ENCODE measurements at places on chromosomes 5 and 9.

DNA sequence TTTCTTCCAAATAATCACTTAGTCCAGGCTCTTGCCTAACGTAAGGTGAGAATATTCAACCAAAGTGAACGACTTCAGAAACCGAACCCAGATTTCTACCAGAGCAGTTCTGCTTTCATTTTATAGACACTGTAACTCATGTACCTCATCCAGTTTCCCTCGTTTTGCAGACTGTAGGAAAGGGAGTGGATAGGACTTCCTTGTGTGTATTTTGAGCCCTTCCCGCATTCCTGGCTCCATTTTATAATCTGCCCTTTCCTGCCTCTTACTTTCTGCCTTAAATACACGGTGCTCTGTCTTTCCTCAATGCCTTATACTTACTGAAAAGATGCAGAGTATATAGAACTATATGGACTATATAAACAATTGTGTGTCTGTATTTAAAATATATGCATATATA lies 20.8 kb downstream of the MINAR2 start:
- DNase-seq, result no peak

- DNase-seq, result no peak
Observed at GRCh38 chr5:34719029-34719428, 62.9 kb downstream of the RAI14 start.

- no peak for DNase-seq
Observed at GRCh38 chr5:131419877-131420276, 156.0 kb downstream of the CDC42SE2 start.

GRCh38 chr5:136036293-136036911 lies 7.6 kb downstream of the TGFBI start:
- DNase-seq, result no peak

DNA sequence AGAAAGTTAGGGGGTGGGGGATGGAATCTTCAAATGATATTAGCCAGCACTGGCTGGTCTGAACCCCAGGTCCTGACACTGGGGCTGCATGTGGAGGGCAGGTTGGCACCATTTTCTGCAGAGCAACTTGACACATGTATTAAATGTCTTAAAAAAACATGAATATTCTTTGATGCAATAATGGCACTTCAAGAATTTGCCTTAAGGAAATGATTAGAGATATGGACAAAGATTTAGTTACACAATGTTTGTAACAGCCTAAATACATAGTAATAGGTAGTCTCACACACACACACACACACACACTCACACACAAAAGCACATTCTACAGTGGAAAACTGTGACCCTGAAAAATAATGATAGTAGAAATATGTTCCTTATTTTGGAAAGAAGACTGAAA lies 3.6 kb downstream of the SVEP1 start:
- no peak for DNase-seq

DNA sequence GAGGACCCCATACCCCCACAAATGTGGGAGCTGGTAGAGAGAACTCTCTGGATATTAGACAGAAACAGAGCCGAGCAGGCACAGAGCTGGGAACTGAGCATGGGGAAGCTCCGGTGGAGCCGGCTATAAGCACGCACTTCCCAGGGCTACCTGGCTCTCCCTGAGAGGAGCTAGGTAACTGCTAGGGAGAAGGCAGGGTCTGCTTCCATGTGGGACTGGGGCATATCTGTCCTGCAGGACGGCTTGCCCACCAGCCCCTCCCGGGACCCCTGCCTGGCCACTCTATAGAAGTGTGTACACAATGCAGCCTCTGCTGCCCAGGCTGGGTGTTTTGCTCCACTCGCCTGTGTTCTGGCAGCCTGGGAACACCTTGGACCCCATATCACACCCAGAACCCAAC lies 1537.0 kb upstream of the CDH9 start:
- no peak for DNase-seq

DNA sequence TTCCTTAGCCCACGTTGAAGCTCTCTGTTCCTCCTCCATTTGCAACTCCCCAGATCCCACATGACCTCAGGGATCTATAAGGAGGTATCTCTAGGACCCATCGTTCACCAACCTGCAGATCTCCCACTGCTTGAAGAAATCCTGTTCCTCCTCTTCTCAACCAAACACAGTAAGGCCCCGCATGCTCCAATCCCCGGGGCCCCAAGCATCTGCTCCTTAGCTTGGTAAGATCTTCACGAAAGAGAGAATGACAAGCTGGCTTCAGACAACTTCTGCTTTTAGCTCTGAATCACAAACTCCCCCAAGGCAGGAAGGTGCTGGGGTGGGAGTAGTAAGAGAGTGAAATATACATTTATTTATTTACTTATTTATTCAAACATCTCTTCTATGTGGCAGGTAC lies 33.0 kb upstream of the ARHGAP26 start:
- DNase-seq, result no peak

DNA sequence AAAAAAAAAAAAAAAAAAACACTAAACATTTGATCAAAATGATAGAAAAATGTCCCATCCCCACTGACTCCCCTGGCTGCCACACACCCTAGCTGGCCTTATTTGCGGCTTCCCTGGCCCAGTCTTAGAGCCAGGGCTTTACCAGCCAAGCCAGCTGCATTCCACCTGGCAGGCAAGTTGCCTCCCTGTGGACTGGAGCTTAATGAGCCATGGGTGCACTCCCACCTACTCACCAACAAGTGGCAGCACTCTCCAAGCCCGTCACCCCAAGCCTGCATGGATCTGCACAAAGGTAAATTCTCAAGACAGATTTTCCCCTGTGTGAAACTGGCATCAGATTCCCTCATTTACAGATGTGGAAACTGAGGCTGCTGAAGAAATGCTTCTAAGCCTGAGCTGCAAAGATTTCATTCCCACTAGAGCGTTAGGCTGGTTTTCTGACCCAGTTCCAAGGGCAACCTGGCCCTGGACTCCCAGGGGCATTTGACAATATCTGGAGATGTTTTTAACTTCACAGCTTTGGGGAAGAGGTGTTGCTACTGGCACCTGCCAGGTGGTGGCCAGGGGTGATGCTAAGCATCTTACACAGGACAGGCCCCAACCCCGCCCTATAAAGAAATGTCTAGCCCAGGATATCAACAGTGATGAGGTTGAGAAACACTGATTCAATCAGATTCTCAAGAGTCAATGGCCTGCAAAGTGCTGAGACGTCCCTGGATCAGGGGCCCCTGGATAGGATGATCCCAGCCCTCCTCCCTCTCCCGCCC lies 21.9 kb upstream of the VDAC1 start:
- DNase-seq, result peak; percentile 73

DNA sequence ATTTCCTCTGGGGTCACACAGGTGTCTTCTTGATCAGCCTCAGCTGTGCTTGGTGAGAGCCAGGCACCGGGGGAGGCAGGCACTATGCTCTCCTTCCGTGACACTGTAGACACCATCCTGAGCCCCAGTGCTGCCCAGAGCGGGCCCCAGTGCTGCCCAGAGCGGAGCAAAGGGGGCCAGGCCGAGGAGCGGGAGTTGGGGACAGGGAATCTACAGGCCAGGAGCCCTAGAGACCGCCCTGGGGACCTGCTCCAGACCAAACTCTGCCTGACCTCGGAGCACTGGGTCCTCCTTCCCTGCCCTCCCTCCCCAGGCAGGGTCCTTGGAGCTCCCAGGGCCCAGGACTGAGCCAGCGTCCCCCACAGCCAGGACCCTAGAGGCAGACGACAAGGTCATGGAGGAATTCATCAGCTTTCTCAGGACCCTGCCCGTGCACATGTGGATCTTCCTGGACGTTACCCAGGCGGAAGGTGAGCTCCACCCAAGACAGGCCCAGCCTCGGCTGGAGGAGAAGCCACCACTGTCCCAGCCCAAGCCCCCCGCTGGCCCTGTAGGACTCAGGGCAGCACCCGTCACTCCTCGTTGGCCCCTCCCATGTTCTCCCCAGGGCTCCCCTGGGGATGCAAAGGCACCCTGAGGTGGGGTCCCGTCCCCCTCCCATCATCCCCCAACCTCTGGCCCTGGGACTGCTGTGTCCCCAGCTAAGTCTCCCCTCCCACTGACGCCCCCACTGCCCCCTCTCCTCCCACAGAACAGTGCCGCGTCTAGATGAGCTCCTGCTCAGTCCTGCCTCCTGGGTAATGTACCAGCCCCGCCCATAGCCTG lies 30.2 kb downstream of the PAEP start:
- no peak for DNase-seq

GRCh38 chr9:32603914-32604852 lies 31.2 kb upstream of the NDUFB6 start:
- DNase-seq, result no peak

DNA sequence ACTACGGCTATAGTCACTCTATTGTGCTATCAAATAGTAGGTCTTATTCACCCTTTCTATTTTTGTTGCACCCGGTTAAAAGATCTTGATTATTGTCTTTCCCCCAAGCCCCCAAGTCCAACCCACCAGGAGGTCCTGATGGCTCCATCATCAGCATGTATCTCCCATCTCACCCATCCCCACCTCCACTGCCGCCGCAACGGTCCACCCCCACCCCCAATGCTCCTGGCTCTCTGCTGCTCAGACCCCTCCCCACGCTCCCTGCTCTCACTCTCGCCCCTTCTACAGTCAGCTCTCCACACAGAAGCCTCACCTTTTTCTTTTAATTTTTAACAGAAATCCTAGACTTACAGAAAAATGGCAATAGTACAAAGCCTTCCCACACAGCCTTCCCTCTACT lies 51.5 kb upstream of the SH3PXD2B start:
- DNase-seq, result no peak

DNA sequence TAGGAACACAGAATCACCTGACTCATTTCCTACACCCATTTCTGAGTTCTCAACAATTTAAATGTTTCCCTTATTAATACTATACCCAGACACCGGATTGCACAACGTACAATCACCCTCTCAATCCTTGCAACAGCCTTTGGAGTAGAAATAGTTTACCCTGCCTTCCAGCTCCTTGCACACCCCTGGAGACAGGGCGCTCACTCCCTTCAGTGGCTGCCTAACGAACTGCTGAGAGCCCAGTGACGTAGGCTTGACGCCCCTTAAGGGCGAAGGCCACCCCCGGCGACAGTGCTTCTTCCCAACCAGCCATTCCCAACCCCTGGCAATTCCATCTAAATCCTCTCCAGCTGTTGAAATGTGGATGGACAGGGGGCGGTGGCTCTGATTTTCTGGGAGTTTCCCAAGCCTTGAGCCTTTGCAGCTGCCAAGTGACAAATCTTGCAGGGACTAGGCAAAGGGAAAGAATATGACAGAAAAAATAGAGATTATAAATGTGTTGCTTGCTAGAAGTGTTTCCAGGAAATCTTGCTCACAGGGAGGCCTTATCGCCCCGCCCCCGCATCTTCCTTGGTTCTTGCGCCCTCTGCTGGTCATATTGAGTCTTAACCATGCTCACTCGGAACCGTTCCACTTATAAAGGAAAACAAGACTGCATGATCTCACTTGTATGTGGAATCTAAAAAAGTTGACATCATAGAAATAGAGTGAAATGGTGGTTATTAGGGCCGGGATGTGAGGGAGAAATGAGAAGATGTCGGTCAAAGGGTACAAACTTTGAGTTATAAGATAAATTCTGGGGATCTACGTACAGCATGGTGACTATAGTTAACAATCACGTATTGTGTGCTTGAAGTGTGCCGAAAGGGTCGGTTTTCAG lies 7.6 kb upstream of the BARX1 start:
- DNase-seq, result peak; percentile 87

GRCh38 chr9:111297066-111297824 lies 32.8 kb downstream of the OR2K2 start:
- DNase-seq, result no peak
